ENCODE measurements at places on chromosomes 7 and 10.

- no peak for DNase-seq
Observed at GRCh38 chr10:61316676-61317265, 136.4 kb downstream of the TMEM26 start.

- DNase-seq: no peak
Observed at GRCh38 chr10:129021594-129022304, 445.3 kb upstream of the MGMT start.

GRCh38 chr10:59888781-59889435 is 17.4 kb downstream of the CCDC6 start:
- no peak for DNase-seq

- no peak for DNase-seq
Observed at GRCh38 chr10:78335691-78336401, 302.2 kb downstream of the RPS24 start.

DNA sequence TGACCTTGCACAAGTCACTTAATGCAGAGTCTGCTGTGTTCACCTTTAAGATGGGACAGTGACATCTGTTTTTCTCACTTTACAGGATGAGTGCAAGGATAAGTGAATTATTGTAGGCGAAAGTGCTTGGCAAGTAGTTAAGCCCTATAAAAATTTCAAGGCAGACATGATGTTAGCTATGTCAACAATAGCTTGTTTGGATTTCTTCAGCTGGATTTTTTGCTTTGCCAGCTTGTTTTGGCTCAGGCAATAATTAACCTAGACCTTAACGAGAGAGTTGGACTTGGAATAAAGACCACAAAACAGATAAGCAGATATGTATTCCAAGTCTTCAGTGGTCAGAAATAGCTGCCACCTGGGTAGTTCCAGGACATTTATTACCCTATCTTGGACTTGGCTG is 255.2 kb downstream of the ARL4A start:
- DNase-seq: no peak

- no peak for DNase-seq
Observed at GRCh38 chr7:47153058-47153457, 428.9 kb downstream of the TNS3 start.

DNA sequence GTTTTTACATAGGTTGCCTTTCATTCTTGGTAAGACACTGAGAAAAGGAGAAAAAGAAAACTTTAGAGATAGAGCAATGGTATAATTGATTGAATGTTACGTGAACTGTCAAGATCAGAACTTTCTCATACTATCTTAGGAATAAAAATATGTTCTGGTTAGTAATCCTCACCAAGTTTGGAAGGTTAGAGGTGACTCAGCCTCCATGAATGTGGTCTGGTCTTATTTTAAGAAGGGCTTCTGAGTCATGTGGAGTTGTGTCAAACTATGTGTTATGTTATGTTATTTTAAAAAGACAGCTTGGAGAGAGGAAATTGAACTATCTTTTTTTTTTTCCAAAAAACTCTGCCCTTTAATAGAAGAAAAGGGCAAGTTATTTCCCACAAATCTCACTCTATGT is 458.6 kb upstream of the KLF6 start:
- no peak for DNase-seq

GRCh38 chr7:157409753-157410727 is 73.2 kb downstream of the DNAJB6 start:
- DNase-seq: no peak

GRCh38 chr7:128909625-128910568 is 612 bp downstream of the KCP start:
- no peak for DNase-seq

DNA sequence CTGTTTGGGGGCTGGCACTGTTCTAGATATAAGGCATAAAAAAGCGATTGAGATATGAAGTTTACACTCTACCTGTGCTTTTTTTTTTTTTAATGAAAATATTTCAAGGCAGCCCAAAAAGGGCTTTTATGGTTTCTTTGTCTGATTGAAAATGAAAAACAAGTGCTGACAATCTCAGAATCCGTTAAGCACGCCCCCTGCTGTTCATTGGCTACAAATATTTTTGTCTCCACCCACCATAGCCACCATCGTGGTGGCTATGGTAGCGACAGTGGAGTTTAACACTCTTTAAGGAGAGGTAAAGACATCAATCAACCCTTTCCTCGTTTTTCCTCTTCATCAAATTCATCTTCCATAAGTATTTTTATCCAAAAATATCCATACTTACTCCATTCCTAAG is 94.2 kb downstream of the CD36 start:
- DNase-seq: no peak

- no peak for DNase-seq
Observed at GRCh38 chr10:129808092-129808983, 155.7 kb downstream of the EBF3 start.

DNA sequence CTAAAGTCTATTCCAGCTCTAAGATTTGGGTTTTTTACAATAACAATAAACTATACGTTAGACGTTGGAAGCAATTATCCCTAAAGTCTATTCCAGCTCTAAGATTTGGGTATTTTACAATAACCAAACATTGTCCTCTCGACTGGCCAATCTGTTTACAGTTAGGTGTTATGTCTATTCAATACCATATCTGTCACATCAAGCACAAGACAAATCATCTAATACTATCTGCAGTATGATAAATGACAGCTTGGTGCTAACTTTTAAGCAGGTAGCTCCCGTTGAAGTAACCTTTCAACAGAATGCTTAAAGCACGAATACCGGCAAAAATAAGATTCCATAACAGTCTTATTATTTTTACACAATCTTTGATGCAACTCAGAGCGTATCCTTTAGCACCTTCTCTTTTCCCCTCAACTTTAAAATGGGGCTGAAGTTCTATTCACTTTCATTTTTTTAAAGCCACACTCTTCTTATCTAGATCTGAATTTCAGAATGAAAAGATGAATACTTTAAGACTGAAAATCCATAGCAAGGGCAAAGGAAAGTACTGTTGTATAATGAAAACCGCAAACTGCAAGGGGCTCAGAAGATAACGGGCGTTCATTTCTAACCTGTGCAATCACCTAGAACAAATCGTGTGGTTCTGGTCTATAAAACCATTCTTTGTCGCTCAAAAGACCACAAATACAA is 925 bp downstream of the H2AZ2 start:
- DNase-seq: no peak

- no peak for DNase-seq
Observed at GRCh38 chr7:64867863-64868440, 35.1 kb upstream of the ZNF273 start.

- DNase-seq: no peak
Observed at GRCh38 chr10:75405598-75406461, 4.3 kb upstream of the ZNF503 start.

DNA sequence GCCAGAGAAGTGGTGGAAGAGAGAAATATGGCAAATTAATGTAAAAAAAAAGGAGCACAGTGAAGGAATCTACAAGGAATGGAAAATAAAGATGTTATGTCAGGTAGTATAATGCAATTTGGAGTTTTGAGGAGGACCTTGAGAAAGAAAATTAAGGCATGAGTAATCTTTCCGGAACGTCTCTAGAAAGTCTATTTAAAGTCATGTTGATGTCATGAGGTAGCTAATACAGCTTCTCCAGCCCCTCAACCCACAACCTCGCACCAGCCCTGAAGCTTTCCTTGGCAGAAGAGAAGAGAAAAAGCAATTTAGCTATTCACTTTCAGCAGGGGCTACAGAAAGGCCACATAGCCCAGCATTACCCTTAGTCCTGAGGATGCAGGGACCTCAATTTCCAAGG is 22.5 kb downstream of the TRDMT1 start:
- no peak for DNase-seq

DNA sequence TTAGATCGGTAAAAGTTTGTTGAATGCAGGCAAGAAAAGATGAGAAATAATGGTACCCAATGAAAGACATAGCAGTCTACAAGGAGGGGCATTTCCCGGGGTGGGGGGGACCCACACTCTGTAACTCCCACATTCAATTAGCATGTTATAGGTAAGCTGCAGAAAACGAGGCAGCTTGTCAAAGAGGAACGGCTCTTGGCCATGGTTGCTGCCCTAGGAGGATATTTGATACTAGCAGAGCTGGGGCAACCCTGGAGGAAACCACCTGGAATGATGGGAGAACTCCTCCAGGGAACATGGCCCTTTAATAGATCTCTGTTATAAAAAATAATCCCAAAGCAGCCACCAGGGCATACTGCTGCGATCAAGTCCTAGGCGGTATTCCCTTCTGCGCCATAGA is 98.5 kb downstream of the EGFR start:
- DNase-seq: no peak

DNA sequence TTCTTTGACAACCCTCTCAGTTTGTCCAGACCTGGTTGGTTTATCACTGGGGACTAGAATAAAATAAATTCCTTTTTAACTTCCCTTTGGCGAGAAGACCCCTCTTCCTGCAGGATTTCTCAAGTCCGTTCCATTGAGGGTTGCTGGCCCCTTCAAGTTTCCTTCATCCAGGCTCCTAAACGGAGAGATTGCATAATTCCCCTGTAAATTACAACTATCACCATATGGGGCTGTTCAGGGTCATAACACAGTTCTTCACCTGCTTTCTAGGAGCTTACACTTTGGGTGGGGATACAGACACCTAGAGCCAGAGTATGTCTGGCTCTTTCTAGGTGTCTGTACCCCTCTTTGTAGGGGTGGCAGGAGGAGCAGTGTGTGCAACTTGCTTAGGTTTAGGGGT is 3.3 kb upstream of the COPS6 start:
- no peak for DNase-seq

DNA sequence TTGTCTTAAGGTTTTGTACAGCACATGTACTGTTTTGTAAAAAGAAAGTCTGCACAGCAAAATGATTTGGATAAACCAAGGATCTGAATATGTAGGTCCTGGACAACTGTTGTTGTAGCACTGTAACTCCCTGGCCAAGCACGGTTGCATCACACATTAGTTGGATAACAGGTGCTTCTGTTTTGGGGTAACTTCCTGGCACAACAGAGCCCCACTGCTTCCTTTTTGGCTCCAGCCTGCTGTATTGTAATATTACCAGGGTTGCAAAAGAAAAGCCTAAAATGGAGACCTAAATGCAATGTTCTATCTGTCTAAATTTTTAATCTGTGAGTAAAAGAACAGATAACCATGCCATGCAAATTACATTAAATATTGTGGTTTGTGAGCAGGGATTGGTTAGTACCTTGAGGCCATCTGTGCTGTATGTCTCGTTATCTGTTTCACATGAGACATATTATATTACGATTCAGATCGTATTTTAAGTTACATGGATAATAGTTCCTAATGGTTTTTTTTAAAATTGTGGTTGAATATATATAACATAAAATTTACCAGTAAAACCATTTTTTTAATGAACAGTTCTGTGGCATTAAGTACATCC is 27.5 kb upstream of the WAC start:
- DNase-seq: no peak

GRCh38 chr7:2941216-2941859 is 97.2 kb upstream of the GNA12 start:
- DNase-seq: no peak

- no peak for DNase-seq
Observed at GRCh38 chr7:143499743-143500348, 22.2 kb downstream of the TAS2R41 start.

DNA sequence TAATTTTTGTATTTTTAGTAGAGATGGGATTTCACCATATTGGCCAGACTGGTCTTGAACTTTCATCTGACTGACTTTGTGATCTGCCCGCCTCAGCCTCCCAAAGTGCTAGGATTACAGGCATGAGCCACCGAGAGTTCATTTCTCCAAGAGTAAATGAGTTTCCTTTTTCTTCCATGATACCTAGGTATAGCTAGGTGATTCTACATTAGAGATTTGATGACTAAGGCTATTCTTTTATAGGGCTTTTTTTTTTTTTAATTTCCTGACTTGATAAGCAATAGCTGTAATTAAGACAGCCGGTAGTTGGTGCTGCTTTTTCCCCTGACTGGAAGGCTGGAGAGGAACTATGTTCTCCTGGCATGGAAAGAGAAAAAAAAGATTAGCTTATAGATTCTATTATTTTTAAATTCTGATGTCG is 3.3 kb downstream of the PTPN12 start:
- no peak for DNase-seq

- DNase-seq: no peak
Observed at GRCh38 chr10:11209830-11210181, 192.1 kb downstream of the CELF2 start.

DNA sequence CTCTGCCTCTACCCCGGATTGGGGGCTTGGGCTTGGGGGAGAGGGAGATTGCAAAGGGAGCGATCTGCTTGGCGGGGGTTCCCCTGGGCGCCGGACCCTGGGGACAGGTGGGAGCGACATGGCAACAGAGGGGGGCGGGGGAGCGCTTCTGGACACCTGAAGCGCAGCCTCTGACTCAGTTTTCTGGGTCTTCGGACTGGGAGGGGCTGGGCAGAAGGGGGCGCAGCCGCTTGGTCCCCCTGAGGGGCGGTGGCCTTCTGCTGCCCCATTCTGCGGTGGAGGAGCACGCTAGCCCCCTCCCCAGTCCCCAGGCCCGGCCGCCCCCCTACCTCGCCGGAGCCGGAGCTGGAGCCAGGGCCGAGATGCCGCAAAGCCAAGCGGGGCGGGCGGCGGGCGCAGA is 380 bp downstream of the NAT16 start:
- no peak for DNase-seq

- DNase-seq: no peak
Observed at GRCh38 chr7:51802718-51803117, 486.1 kb upstream of the COBL start.

- no peak for DNase-seq
Observed at GRCh38 chr7:67962863-67963262, 966.2 kb downstream of the TYW1 start.

- no peak for DNase-seq
Observed at GRCh38 chr7:116400522-116400921, 99.0 kb upstream of the CAV2 start.

GRCh38 chr7:5430612-5430947 is 6.9 kb upstream of the TNRC18 start:
- no peak for DNase-seq

DNA sequence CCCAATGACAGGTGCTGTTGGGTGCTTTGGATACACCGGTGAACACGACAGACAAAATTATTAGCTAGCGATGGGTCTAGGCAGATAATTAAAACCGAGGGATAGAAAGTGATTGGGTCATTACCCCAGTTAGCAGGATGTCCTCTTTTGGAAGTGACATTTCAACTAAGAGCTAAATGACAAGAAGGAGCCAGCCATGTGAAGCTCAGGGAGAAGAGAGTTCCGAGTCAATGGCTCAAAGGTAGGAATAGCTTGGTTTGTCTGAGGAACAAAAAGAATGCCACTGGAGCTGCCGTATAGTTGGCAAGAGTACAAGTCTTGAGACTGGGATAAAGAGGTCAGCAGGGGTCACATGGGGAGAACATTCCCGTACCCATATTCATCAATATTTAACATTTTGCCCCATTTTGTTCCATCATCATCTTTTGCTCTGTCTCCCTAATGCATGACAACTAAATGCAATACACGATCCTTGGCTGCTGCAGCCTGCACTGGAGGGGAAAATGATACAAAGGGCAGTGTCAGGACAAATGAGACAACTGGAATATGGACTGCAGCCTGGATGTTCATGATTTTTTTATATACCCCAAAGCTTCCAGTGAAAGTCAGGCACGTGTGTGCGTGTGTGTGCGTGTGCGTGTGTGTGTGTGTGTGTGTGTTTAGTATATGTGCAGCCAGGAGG is 115.7 kb downstream of the ICA1 start:
- DNase-seq: no peak
